ENCODE measurements at places on chromosomes 4 and X.
A peak's percentile ranks its signal among the peaks of the same experiment; 100 is the strongest.

DNA sequence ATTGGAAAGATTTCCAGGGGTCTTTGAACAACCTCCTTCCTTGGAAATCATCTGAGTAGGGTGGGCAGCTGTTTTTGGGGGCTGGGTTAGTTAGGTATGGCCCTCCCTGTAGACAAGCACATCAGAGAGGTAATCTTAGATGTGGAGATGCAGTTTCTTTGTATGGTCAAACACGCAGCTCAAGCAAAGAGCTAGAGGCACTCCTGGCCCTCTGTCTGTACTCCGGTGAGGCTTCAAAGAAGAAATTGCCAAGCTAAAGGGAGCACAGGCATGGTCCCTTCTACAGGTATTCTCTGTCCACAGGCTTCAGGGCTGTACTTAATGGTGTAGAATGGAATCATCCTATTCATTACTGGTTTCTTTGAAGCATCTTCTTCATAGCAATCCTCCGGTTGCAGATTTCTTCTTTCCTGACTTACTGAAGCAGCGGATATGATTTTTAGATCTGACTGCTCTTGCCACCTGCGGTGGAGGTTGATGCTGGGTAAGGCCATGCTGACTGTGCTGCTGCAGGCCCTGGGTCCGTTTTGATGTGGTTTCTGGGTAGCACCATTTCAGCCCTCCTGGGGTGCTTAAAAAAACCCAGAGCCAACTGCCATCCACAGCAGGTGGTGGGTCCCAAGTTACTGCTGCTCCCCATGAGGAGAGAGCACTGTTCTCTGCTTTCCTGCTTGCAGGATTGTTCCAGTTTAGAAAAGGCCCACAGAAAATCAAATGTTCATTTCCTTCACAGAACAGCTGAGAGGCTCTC, 318.9 kb upstream of the GATB start:
- no peak for DNase-seq

DNA sequence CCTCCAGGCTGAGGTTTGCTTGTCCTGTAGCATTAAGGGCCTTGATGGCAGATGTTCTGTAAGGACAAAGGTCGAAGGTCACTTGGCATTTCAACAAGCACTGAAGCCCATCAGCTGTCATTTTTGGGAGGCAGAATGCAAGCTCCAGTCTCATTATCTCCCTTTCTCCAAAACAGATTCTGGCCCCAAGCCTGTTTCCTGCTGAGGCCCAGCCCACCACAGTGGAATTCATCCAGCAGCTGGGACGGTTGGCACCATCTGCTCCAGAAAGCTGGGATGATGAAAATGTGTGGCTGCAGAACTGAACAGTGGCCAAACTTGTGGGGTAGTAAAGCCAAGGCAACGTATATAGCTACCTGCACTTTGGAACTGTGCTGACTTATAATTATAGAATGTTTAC, 17.7 kb upstream of the PPEF2 start:
- DNase-seq, result no peak

DNA sequence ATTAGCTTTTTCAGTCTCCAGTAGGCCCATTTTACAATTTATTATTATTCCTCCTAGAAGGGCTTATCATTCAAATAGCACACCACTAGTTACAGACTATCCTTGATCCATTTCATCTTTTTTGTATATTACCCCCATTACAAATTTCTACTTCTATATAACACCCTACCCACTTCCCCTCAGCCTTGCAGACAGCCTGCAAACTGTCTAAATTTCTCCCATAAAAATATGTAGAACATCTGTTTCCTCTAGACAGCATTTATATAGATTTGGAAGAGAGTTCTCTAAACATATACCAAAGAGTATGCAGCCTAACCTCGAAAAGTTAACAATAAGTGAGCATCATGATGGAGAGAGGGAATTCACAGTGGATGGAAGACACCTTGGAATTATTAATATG, 30.8 kb downstream of the COMMD8 start:
- DNase-seq, result no peak

DNA sequence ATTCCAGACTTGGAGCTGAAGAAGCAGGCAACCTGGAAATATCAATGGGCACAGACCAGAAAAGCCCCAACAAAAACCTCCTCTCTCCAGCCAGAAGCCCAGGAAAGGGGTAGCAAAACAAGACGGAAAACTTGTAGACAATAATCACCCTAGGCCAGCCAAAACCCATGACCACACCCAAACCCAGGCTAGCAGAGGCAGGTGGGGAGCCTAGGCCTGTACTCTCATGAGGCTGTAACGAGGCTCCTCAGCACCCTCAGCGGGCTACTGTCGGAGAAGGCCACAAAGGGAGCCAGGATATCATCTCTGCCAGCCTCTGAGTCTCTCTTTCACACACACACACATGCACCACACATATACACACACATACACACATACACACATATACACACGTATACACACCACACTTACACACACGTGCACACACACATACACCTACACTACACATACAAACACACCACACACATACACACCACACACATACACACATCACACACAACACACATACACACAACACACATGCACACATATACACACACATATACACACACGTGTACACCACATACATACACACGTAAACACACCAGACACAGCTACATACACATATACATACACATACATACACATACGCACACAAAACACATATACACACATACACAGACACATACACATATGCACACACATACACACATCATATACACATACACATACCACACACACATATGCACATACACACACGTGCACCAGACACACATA, 90.6 kb downstream of the FHDC1 start:
- no peak for DNase-seq

DNA sequence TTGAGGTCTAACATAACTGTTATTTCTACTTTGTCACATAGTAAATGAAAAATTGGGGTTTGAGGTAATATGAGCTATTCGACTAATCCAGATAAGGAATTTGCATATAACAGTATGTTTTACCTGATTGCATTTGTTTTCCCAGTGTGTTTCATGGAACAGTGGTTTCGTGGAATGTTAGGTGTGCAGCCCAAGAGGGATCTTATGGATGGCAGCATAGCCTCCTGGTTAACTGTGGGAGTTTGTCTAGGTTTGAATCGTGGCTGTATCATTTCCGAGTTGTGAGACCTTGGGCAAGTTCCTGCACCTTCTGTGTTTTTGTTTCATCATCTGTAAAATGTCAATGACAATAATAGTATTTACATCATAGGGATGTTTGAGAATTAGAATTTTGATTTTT, 7.9 kb downstream of the BMPR1B start:
- no peak for DNase-seq

- DNase-seq, result no peak
These were observed 854.4 kb upstream of the AGA start for GRCh38 chr4:178296669-178297068.

GRCh38 chr4:153383131-153383530, 38.6 kb downstream of the MND1 start:
- no peak for DNase-seq

DNA sequence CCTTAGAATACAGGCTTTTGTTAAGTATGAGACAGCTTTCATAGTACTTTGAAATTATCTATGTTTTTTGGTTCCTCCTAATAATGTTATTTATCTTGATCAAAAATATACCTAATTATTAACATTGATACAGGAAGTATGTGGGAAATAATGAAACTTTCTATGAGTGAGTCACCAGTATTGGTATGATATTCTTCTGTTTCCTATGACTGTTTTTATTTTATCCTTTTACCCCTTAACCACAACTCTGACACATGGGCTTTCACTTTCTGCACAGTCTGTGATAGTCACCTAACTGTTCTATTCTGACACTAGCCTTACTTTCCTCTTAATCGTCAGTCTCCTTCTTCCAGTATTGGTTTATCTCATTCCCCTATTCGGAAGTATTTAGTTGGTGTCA, 4.7 kb downstream of the THAP9 start:
- DNase-seq, result no peak

- no peak for DNase-seq
These were observed 2.1 kb upstream of the WFS1 start for GRCh38 chr4:6267573-6267972.

GRCh38 chr4:4539481-4539880, 2.4 kb downstream of the STX18 start:
- DNase-seq, result no peak

- DNase-seq, result peak; percentile 7
These were observed 39.5 kb upstream of the ZNF330 start for GRCh38 chr4:141180991-141181761.

DNA sequence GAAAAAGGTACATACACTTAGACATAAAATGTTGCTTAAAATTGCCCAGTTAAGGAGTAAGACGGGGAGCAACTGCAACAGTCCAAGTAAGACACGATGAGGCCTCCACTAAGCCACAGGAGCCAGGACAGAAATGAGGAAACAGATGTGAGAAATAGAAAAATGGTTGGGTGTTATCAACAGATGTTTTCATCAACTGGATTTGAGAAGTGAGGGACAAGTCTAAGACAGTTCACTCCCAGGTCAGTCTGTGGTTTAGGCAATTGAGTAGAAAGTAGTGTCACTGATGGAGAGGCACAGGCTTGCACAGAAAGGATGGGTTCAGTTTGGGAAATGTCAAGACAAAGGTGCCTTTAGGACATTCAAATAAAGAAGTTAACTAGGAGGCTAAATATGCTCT, 23.5 kb upstream of the PHF8 start:
- DNase-seq, result no peak

GRCh38 chr4:4462970-4463369, 76.1 kb downstream of the NSG1 start:
- DNase-seq, result no peak

- DNase-seq, result no peak
These were observed 5.0 kb downstream of the ARFIP1 start for GRCh38 chr4:152784490-152785350.

GRCh38 chr4:162364651-162365050, 200.9 kb upstream of the FSTL5 start:
- DNase-seq, result peak; percentile 24

- DNase-seq, result no peak
These were observed 520.7 kb upstream of the ARX start for GRCh38 chrX:25536307-25536970.

- no peak for DNase-seq
These were observed 931.0 kb downstream of the STIM2 start for GRCh38 chr4:27791640-27792039.

DNA sequence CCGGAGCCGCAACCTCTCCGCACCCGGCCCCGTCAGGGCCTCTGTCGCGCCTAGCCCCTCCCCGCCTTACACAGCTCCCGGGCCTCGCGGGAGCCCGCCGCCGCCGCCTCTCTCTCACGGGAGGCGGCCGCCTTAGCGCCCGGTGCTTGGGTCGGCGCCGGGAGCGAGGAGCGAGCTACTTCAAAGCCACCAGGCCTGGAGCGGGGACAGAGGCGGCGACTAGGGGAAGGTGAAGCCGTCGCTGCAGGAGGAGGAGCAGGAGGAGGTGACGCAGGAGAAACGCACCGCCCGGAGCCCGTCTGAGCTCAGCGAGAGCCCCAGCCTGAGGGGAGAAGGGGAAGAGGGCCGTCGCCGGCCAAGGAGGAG, 250 bp downstream of the USP9X start:
- DNase-seq, result peak; percentile 92

GRCh38 chr4:3302786-3303564, 10.2 kb downstream of the RGS12 start:
- DNase-seq, result no peak

GRCh38 chr4:53861856-53862610, 202.4 kb downstream of the CHIC2 start:
- DNase-seq, result peak; percentile 15

GRCh38 chr4:163344147-163345125, 744 bp downstream of the NPY5R start:
- DNase-seq, result peak; percentile 82

GRCh38 chr4:122083351-122083750, 68.8 kb upstream of the BLTP1 start:
- no peak for DNase-seq

- no peak for DNase-seq
These were observed 151.9 kb downstream of the BMPR1B start for GRCh38 chr4:94909645-94910044.

DNA sequence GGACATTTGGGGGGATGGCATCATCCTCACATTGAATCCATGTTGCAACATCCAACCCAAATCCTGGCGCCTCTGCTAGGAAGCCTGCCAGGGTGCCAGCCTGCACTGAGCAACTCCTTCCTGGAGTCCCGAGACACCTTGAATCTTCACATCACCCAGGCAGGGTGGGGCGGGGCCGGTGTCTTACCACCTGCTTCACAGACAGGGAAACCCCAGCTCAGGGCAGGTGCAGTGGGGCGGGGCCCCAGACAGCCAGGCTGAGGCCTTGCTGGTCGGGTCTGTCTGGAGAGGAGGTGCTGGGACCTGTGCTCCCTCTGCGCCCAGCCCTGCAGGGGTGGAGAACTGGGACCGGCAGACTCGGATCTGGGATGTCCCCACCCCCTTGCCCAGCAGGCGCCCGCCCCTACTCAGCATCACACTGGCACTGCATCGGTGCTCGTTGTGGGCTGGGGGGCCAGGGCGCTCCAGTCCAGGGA, 31.5 kb upstream of the HTRA3 start:
- DNase-seq, result no peak

GRCh38 chr4:125836597-125837195, 521.9 kb downstream of the FAT4 start:
- DNase-seq, result no peak

DNA sequence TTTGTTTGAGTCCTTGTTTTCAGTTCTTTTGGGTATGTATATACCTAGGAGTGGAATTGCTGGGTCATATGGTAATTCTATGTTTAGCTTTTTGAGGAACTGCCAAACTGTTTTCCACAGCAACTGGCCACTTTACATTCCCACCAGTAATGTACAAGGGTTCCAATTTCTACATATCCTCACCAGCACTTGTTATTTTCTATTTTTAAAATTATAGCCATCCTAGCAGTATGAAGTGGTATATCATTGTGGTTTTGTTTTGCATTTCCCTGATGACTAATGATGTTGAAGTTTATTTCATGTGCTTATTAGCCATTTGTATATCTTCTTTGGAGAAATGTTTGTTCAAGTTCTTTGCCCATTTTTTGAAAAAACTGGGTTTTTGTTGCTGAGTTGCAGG, 39.6 kb downstream of the TMEM164 start:
- no peak for DNase-seq

DNA sequence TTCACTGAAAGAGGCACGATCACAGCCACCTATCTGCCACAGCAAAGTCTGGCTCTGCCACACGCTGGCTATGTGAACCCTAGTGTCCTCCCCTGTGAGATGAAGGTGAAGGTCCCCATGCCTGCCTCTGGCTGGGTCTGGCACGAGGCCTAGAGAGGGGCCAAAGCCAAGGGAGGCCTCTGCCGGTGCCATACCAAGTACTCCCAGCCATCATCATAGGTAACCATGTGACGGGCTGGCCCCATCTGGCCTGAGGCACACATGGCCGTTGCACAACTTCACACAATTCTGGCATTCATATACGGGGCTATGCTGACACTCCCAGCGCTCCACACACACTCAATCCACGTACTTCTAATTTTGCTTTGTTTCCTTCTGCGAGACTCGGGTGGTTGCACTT, 15.3 kb downstream of the NOP14 start:
- DNase-seq, result no peak

DNA sequence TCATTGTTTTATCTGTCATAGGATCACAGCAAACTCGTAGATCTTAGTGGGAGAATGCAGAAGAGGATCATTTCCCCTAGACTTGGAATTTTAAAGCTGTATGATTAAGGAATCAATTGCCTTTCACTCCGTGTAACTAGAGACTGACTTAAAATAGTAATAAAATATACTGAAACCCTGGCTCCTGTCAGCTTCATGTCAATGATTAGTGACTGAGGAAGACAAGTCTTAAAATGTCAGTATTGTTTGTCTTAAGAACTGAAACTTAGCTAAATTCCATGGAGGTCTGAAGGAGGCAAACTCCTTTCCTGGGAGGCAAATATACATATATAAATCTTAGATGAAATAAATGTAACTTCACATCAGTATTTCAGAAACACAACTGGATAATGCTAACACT, 1016.7 kb upstream of the PCDH10 start:
- no peak for DNase-seq

Measured in retina (tissue), 1 donor.